CD4-positive, alpha-beta T cell treated with Interleukin-2 at 100 ng/mL for 4 hours (primary cell): ENCODE measurements at places on chromosomes 1 and 21.

GRCh38 chr1:30120245-30121000 lies 603.0 kb downstream of the MATN1 start:
- DNase-seq = no peak

DNA sequence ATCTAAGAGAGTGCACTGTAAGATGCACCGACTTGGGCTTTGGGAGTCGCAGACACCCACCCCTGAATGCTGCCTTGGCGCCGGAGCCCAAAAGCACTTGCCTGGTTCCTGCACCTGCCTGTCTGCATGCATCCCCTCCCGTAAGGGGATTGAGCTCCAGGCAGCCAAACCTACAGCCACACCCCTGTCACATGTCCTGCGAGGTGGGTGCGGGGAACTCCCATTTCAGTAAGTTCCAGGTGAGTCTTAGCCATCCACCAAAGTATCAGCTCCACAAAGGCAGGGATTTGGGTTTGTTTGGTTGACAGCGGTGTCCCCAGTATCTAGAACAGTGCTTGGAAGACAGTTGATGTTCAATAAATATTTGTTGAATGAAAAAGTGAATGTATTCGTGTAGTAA lies 31.5 kb upstream of the MAP10 start:
- no peak for DNase-seq

DNA sequence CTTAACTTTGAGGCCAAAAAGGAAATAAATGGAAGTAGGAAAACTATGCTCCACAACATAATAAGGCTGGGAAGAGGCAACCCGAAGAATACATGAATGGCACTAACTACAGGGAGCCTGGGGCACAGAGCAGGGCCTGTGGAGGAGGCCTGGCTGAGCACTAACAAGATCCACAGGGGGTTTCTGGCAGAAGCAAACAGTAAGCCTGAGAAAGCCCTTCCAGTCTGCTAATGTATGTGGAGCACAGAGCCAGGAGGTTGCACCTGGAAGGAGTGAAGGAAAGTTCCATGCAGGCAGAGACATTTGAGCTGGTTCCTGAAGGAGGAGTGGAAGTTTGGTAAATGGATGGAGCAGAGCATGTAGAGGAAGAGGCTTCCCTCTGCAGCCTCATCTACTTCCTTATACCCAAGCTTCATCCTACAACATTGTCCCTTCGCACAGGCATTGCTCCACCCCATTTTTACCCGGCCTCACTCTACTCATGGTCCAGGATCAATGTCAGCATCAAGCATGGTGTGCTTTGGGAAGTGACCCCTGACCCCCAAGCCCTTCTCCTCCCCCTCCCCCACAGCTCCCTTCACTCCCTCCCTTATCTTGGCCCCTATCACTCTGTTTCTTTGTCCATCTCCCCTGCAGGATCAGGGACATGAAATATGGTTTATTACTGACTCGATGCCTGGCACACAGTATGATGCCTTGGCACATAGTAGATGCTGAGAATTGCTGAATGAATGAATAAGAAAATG lies 23.3 kb downstream of the SHISA4 start:
- no peak for DNase-seq

GRCh38 chr1:147904726-147905125 lies 2.1 kb downstream of the GJA8 start:
- DNase-seq = no peak

- DNase-seq = no peak
Observed at GRCh38 chr1:87512431-87512830, 183.8 kb downstream of the LMO4 start.

DNA sequence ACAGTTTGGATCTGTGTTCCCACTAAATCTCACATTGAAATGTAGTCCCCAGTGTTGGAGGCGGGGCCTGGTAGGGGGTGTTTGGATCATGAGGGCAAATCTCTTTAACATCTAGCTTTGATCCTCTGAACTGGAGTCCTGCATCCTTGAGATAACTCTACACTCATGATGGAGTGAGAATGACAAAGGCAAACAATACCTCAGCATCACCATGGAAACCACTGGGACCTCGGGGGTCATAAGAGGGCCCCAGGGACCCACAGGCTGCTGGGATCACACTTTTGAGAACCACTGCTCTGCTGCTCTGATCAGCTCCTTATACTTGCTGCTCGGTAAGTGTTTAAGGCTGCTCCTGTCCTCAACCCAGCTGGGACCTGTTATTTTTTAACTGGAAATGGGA lies 13.4 kb upstream of the OBSCN start:
- no peak for DNase-seq
